ENCODE measurements at places on chromosomes 7 and 10.

- no peak for DNase-seq
These were observed 33.8 kb upstream of the ZFAND2A start for GRCh38 chr7:1193593-1194424.

- no peak for DNase-seq
These were observed 28.6 kb downstream of the MRPL32 start for GRCh38 chr7:42960762-42961161.

- no peak for DNase-seq
These were observed 100.9 kb upstream of the TAS2R16 start for GRCh38 chr7:123096434-123096833.

- DNase-seq: no peak
These were observed 136.6 kb downstream of the GRID1 start for GRCh38 chr10:86229811-86230556.

DNA sequence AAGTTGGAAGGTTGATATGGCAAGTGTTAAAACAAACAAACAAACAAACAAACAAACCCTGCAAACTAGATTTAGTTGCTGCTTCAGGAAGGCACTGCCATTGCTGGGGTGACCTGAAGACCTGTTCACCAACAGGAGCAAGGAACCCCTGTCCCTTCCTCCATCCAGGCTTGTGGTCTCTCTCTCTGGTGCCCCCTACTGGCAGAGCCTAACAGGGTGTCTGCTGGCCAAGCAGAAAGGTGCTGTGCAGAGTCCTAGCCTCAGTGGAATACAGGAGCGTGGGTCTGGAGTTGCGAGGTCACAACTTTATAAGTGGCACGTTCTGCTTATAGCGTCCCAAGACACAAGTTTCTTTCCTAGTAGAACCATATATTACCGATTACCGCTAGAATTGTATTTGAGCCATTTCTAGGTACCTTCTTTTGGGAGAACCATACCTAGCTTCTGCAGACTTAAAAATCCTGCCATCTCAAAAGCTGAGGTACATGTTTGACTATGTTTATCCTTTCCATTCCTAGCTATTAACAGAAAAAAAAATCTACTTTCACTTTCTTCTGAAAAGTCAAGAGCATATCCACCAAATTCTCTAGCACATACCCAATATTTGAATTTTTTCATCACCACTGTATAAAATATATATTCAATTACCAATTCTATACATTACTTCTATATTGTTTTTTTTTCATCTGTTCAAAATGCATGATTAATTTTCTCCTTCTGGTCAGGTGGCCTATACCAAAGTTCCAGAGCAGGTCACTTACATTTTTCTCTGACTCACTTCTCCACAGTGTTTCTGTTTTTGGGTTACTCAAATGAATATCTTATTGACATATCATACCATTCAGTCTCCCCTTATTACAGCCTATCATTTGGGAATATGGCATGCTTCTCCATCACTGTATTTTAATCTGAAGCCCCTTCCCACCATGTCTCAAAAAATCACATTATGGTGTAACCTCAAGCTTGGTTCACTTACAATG lies 29.1 kb upstream of the CALD1 start:
- DNase-seq: peak; percentile 46
